CD4-positive, alpha-beta T cell treated with Interleukin-4 for 1 hour (primary cell): ENCODE measurements at places on chromosomes 12 and 14.

GRCh38 chr14:105305791-105306190, 5.0 kb upstream of the BRF1 start:
- no peak for DNase-seq

DNA sequence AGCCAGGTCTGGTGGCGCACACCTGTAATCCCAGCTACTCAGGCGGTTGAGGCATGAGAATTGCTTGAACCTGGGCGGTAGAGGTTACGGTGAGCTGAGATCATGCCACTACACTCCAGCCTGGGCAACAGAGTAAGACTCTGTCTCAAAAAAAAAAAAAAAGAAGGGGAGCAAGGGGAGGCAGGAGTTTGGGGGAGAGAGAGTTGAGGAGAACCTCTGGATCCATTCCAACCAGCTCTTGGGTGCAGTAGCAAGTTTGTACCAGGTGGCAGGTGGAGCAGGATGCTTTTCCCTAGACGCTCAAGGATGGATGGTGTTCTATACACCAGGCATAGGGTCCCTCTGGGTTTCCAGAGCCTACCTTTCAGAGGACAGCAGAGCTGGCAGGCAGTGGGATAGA, 1.9 kb downstream of the NFE2 start:
- DNase-seq = no peak

DNA sequence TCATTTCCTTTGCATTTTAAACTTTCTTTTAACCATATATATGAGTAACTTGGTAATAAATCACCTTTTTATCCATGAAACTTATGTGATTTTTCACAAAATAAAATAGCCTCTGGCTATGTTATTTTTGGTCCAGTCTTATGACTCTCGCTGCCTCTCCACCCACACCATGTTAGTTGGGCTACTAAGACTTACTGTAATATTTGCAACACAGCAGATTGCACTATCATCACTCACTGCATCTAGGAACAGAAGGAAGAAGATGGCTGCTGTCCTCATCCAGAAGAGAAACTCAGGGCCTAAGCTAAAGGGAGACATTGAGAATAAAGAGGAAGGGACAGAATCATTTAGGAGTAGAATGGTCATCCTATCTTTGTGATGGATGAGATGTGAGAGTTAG, 12.6 kb upstream of the B4GALNT3 start:
- no peak for DNase-seq

DNA sequence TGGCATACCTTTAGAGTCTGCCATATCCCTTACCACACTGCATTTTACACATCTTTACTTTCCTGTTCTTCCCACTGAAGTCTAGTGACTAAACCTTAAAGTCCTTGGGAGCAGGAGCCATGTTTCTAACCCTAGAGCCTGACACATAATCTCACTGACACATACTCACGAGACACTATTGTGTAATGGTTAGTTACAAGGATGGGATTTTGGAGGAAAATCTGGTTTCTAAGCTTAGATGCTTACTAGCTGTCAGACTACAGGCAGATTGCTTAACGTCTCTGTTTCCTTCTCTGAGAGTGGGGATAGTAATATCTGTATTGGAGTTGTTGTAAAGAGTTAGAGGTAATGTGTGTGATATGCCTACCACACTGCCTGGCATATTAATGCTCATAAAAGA, 6.2 kb upstream of the DYRK4 start:
- DNase-seq = no peak

- DNase-seq = no peak
Measured at GRCh38 chr14:39122330-39123138, 8.4 kb downstream of the GEMIN2 start.

GRCh38 chr14:49250517-49250916, 335.7 kb downstream of the RPS29 start:
- DNase-seq = no peak

DNA sequence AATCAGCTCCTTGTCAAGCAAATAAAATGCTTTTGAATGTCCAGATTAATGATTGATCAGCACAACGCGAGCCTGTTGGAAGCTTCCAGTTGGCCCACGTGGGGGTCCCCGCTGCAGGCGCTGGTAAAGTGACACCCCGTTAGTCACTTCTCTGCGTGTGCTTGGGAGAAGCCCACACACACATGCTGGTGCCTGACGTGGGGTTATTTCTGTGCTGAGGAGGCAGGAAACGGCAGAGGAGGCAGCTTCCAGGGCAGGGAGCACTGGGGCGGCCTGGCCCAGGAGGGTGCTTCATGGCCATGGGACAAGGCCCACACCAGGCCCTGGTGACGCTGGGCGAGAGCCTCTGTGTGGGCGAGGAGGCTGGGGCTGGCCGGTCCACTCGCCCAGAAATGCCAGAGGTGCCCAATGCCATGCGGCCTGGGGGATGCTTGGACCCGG, 101.5 kb downstream of the KIF26A start:
- DNase-seq = no peak
